ENCODE measurements at places on chromosomes 16 and 17.

DNA sequence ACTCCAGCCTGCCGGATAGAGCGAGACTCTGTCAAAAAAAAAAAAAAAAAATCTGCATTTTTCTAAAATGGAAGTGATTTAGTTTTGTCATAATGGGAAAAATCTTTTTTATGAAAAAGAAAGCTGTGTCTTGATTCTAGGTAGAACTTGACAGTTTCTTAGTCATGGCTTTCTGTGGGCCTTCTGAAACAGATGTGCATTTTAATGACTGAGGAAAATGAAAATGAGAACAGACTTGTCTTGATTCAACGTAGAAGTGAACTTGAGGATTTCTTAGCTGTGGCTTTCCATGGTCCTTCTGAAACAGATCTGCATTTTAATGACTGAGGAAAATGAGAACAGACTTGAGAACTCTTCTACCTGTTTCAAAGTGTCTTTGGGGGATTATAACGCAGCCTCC, 171.7 kb downstream of the VPS53 start:
- no peak for DNase-seq

- no peak for DNase-seq
Measured at GRCh38 chr17:79803997-79804855, 7.3 kb upstream of the CBX8 start.

DNA sequence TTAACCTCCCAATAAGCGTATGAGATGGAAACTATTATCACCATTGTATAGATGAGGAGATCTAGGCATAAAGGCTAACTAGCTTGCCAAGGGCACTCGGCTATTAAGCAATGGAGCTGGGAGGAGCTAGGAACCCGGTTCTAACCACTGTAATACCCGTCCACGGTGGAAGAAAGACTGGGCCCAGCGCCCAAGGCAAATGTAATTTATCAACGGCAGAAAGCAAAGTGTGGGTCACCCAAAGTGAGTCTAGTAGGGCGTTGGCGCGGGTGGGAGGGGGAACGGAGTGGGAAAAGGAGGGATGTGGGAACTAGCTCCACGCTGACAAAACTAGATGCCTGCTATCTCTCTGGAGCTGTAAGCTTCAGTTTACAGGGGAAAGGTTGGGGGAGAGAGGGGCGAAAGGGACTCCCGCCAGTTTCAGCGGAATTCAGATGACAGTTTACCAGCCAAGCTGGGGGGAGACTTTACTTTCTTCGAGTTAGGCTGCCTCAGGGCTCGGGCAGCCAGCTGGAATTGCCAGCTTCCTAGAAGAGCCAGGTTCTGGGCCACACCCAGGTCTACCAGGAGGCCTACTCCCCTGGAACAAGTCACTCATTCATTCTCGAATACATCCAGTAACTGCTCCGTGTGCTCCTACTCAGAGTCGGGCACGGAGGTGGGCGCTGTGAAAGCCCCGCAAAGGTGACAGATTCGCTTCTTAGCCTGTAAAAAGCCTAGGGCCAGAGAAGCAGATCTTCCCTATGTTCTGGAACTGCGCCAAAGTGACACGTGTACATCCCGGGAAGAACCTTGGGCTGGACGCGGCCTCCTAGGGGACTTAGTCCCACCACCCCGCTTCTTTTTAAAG, 837 bp downstream of the LRRC59 start:
- DNase-seq, result no peak

DNA sequence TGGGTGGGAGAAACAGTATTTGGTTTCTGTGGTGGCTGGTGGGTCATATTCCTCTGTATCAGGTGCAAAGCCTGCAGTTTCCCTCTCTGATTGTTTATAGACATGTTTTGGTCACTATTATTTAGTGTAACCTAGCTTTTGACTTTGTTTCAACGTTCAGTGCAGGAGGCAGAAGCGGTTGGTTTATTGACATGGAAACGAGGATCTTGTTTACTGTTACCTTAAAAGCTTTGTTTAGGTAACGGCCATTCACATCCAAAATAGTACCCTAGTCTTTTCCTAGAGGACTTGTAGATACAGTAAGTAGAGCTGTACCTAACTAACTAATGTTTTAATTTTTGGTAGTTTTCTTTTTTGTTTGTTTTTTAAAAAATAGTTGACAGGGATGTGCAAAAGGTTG, 3.5 kb downstream of the MSI2 start:
- DNase-seq, result no peak

DNA sequence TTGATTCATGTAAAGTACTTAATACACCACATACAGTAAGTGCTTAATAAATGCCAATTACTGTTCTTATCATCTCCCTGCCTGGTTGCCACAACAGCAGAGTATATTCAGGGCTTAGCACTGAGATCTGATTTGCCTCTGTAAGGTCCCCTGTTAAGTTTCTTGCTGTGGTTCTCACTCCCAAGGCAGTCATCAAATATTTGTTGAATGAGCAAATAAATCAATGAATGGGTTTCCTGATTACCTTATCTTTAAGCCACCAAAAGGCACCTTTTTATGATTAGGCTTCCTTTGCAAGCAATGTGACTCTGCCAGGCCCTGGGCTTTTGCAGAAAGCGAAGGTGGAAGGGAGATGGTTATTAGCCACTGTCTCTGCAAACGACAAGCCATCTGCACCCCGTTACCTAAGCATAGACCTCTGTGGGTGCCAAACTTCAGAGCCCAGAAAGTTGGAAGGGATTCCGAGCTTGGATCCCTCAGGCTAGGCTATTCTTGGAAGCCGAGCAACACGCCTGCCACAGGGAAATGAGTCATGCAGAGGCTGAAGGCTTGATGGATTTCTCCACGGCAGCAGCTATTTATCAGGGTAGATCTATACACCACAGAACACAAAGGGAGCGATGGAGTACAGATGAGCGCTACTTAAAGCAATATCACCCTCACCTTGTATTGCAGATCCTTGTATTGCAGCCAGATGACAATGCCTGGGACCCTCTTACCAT, 102.0 kb downstream of the GRIN2A start:
- DNase-seq, result no peak
